D341Med (cell line): ENCODE measurements at places on chromosomes 3 and 15.
A peak's percentile ranks its signal among the peaks of the same experiment; 100 is the strongest.

DNA sequence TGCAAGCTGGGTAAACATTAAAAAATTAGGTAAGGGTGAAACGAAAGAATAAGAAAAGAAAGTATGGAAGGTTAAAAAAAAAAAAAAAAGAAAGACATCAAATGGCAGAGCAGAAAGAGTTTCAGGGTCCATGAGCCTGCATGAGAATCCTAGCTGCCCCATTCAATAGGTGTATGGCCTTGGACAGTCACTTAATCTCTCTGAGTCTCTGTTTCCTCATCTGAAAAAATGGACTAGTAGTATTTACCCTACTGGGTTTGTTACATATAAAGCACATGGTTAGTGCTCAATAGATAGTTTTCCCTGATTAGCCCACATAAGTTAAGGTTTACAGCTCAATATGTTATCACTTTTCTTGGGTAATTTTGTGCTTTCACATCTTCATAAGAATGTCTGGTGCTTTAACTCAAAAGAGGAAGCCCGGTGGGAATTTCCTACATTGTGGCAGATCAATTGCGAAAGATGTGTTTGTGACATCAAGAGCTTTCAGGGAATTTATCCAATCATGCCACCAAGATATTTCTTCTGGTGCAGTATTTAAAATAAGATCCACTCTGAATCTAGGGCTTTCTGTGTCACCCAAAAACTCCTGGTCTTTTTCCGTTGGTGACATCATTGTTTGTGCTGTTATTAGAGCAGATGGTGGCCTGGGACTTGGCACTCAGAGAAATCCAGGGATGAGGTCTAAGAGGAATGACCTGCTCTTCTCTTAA, 57.2 kb upstream of the UBE2E1 start:
- no peak for DNase-seq

DNA sequence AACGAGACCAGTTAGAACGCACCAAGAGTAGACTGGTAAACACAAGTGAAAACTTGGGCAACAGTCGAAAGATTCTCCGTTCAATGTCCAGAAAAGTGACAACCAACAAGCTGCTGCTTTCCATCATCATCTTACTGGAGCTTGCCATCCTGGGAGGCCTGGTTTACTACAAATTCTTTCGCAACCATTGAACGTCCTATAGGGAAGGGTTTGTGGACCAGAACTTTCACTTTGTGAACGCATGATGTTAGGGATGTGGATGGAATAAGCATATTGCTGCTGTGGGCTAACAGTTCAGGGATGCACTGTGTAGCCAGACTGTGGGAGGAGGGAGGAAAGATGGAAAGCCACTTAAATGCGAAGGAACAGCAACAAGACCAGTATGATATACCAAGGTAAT, 34.9 kb upstream of the TBC1D23 start:
- no peak for DNase-seq

DNA sequence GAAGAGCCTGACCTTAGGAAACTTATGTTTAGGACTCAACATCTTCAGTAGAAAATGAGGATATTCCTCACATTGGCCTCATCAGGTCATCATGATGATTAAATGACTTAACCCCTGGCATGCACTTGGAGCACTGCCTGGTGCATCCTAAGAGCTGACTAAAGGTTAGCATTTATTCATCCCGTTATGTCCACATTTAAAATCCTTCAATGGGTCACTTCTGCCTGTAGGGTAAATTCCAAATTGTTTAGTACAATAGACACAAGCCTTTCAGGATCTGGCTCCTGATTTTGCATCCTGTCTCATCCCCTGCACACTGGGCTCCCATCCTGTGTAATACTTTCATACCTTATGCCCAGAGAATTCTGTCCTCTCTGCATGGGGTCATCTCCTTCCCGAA, 195.2 kb upstream of the MCTP2 start:
- DNase-seq = no peak

DNA sequence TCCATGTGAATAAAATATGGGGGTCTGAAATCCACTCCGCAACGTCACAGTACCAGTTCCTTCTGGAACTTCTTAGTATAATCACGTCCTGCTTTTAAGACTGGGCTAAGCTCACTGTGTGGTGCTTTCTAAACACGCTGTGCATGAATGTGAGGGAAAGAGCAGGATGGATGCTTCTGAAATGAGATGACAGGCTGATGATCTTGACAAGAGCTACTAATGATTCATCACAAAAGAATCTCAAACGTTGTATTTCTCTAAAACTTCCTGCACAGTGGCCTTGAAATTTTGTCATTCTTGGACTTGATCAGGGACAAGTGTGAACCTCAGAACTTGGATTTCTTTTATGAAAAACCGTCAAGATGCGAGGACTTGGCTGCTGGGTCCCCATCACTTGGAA, 221.4 kb downstream of the CADPS start:
- no peak for DNase-seq

DNA sequence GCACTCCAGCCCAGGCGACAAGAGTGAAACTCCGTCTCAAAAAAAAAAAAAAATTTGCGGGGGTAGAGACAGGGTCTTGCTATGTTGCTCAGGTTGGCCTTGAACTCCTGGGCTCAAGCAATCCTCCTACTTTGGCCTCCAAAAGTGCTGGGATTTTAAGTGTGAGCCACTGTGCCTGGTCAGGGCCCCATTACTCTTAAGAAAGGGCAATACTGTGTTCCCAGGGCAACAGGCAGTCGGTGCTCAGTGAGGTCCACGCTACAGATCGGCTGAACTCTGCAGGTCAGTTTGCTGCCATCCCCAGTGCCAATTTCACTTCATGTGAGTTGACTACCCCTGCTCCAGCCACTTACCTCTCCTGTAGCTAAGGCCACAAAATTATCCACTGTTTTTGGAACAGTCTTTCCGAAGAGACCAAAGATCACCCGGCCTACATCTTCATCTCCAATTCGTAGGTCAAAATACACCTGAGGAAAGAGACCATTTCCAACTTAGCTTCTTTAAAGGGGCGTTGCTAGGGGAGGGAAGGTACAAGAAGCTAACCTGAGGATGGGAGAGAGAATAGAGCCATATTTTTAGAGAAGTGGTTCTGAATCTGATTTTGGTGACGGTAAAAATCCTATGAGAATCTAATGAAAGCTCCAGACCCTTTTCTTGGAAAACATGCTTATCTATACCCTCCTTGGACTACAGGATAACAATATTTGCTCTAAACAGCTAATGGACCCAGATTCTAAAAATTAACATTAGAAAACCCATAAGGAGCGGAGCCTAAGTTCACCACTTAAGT, 939 bp downstream of the PPIB start:
- no peak for DNase-seq

DNA sequence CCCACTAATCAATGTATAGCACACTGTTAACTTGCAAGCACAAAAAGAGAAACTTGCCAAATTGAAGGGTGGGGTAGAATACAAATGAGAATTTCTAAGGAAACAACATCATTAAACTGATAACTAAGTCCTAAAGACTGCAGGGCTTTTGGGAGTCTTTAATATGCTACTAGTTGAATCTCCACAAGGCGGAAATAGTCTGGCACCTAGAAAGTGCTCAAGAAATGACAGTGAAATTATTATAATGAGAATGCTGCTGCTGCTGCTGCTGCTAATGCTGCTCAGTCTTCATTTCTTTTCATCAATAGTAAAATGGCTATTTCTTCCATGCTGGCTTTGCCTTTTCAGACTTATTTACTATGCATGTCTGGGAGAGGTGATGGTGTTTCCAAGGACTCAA, 91.8 kb downstream of the BTD start:
- no peak for DNase-seq

GRCh38 chr15:79886124-79886523, 10.7 kb downstream of the MTHFS start:
- no peak for DNase-seq

DNA sequence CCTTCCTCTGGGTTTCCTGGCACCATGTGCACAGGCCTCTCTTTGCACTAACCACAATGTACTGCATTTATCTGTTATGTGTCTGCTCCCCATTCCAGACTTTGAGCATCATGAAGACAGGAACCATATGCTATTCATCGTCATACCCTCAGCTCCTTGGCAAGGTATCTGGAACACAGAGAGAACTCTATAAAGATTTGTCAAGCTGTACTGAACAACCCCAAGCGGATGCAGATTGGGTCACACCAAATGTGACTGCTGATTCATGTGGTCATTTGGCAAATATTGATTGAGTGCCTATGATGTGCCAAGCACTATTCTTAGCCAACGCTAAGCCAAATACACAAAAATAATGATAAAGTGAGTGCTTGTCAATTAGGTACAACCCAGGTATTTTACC, 7.5 kb upstream of the MEGF11 start:
- no peak for DNase-seq

- peak; percentile 20 for DNase-seq
Measured at GRCh38 chr15:22872936-22873701, 34.7 kb downstream of the NIPA2 start.

- no peak for DNase-seq
Measured at GRCh38 chr3:114442246-114442645, 148.4 kb downstream of the TIGIT start.

- DNase-seq = no peak
Measured at GRCh38 chr3:11381563-11381962, 109.4 kb downstream of the ATG7 start.

- DNase-seq = no peak
Measured at GRCh38 chr3:46876313-46877300, 914 bp upstream of the PTH1R start.

DNA sequence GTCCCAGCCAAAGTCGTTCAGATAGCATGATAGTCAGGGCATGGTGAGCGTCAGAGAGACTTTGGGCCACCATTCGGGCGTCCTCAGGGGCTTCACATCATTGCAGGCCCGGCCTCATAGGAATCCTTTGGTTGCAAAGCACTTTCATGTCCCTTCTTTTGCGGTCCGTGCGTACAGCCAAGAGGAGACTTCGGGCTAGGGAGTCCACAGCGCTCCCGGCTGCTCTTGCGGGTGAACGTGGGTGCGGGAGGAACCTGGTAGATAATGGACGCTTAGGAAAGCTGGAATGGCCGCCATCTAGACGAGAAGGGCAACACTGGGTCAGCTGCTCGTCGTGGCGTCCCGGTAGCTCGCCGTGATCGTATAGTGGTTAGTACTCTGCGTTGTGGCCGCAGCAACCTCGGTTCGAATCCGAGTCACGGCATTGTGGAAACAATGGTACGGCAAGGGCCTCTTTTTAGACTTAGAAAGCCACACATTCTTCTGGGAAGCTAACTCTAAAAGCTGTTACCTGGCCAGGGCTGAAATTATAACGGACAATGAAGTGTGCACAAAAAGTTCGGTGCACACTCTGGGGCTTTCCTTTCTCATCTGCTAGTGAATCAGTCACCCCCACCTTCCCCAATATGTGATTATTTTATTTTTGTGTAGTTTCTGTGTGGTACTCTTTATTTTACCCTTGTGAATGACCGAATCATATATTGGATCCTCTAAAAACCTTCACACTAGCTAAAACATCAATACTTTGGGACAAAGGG, 13.2 kb upstream of the SHF start:
- DNase-seq = peak; percentile 67

GRCh38 chr3:9342696-9343095, 20.2 kb upstream of the THUMPD3 start:
- DNase-seq = no peak

- DNase-seq = no peak
Measured at GRCh38 chr3:112894258-112894657, 47.6 kb upstream of the CD200R1L start.

DNA sequence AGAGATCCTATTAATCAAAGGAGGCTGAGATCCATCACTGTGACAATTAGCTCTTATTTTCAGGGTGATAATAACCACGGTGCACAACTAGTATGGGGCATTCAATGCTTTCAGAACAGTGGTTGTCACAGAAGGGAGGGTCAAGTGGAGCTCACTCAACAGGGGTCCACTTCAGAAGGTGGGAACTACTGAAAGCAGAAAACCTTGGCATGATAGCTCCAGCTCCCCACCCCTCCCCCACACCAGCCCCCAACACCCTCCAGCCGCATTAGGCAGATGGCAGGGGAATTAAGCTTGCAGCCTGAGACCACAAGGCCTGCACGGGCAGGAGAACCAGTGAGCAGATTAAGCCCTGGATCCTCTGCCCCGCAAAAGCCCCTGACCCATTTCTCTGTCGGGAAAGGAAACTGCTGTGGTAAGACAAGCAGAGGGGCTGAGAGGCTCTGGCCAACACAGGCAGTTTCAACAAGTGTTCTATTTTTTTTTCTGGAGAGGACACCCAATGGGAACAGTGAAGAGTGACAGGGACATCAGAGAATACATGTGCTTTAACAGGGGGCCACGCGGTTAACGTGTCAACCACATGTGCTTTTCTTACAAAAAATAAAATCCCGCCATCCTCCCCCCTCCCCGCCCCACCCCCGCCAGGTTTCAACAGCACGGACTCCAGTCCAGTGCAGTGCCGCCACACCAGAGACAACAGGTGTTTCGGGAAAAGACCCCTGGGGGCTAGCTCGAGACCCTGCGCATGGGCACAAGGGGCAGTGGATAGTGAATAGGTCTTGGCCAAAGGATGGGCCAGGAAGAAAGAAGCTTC, 997 bp downstream of the FYCO1 start:
- DNase-seq = peak; percentile 85

GRCh38 chr15:81394603-81395002, 20.6 kb upstream of the TMC3 start:
- no peak for DNase-seq

GRCh38 chr3:159654183-159655134, 334.2 kb upstream of the IL12A start:
- no peak for DNase-seq

DNA sequence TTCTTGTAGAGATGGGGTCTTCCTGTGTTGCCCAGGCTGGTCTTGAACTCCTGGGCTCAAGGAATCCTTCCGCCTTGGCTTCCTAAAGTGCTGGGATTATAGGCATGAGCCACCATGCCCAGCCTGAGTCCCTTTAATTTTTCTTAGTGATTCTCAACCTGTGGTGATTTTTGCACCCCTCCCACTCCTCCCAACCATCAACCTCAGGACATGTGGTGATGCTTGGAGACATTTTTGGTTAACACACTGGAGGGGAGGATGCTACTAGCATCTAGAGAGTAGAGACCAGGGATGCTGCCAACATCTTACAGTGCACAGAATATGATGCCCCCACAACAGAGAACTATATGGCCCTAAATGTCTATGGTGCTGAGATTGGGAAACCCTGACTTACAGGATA, 83.0 kb upstream of the LMOD3 start:
- no peak for DNase-seq

DNA sequence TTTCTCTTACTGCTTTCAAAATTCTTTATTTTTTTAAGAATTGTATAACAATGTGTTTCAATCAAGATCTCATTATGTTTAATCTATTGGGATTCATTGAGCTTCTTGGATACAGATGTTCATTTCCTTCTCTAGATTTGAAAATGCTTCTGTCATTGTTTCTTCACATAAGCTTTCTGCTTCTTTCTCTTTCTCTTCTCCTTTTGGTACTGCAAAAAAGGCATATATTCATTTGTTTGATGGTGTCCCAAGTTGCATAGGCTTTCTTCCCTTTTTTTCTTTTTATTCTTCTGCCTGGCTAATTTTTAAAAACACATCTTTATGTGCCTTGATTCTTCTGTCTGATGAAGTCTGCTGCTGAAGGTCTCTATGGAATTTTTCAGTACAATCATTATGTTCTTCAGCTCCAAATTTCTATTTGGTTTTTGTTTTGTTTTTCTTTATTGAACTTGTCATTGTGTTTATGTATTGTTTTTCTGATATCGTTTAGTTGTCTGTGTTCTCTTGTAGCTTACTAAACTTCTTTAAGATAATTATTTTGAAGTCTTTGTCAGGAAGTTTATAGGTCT, 88.9 kb downstream of the DTWD1 start:
- DNase-seq = no peak
